ENCODE measurements at places on chromosomes 1 and 21.

GRCh38 chr1:206004826-206005225 is 1.6 kb upstream of the RAB7B start:
- DNase-seq = no peak

GRCh38 chr1:175067362-175068106 is at the start of gene TNN:
Gene TNN, plus strand, starts transcription at chr1:175067833. Its CDS starts 9,586 bp downstream, at chr1:175077419.
- no peak for DNase-seq

DNA sequence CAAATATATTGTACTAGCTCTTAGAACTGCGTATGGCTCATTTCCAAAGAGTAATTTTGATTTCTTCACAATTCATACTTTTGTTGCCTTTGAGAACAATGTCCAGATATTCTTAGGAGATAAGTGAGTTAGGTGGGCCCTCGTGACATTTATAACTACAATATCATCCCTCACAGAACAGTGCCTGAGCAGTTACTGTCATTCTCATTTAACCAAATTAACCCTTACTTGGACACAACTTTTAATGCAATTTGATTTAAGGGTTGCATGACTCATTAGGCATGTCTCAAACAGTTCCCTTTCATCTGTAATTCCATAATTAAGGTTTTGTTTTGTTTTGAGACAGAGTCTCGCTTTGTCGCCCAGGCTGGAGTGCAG is 68.1 kb upstream of the DNAH14 start:
- no peak for DNase-seq

- peak; percentile 98 for DNase-seq
Measured at GRCh38 chr1:201154389-201155165, at the start of gene TMEM9. Gene TMEM9, minus strand, starts transcription at chr1:201154474. Its CDS starts 551 bp downstream, at chr1:201153923.

GRCh38 chr1:115647919-115648650 is 6.3 kb downstream of the VANGL1 start:
- no peak for DNase-seq

- DNase-seq = no peak
Measured at GRCh38 chr1:48077795-48078222, 80.6 kb upstream of the TRABD2B start.

DNA sequence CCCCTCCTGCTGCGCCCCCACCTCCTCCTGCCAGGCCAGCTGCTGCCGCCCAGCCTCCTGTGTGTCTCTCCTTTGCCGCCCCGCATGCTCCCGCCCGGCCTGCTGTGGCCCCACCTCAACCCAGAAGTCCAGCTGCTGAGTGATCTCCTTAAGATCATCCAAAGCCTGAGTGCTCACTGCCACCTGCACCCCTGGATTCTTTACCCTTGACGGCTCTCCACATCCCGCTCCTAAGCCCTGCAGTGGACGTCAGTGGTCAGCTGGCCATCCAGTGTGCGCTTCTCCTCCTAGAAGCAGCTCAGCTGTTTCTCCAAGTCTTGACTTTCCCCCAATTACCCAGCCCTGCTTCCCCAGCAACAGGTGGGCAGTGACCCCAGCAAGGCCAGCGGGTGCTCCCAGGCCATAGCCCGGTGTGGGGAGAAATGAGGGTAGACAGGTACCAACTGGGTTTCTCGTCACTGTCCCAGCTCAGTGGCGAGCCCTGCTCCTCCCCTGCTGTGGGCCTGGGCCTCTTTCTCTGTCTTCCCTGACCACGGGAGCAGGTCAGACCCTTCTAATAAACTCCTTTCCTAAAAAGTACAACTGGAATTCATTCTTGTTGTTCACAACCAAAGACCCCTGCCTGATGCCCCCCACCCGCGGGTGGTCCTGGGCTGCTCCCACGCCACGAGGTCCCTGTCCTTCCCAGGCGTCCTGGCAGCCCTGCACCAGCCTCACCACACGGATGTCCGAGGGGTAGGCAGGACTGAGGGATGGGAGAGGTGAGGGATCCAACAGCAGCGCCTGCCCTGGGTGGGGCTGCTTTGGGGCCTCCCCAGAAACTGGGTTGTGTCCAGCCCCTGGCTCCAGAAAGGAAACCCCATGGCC is 1.4 kb downstream of the KRTAP10-7 start:
- no peak for DNase-seq

GRCh38 chr1:197042676-197043341 is 24.3 kb downstream of the F13B start:
- DNase-seq = no peak

GRCh38 chr1:5885471-5886139 is 106.6 kb downstream of the NPHP4 start:
- DNase-seq = no peak

GRCh38 chr1:45473302-45473701 is 17.7 kb downstream of the TESK2 start:
- no peak for DNase-seq

- DNase-seq = no peak
Measured at GRCh38 chr1:93758842-93759515, 77.3 kb upstream of the BCAR3 start.

DNA sequence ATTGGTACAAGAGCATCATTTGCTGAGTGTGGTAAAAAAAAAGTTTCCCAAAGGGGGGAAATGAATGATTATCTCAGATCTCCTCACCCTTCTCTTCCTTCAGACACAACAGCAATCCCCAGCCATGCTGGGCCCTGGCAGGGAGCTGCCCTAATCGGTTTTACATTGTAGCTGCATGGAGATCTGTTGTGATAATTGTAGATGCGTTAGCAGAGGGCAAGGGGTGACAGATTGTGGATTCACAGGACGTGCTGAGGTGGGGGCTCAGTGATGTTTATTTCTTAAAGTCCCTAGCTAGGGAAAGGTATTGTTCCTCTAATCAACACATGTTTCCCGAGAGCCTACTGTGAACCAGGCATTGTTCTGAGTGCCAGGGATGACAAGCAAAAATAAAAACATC is 304.1 kb downstream of the PBX1 start:
- no peak for DNase-seq

DNA sequence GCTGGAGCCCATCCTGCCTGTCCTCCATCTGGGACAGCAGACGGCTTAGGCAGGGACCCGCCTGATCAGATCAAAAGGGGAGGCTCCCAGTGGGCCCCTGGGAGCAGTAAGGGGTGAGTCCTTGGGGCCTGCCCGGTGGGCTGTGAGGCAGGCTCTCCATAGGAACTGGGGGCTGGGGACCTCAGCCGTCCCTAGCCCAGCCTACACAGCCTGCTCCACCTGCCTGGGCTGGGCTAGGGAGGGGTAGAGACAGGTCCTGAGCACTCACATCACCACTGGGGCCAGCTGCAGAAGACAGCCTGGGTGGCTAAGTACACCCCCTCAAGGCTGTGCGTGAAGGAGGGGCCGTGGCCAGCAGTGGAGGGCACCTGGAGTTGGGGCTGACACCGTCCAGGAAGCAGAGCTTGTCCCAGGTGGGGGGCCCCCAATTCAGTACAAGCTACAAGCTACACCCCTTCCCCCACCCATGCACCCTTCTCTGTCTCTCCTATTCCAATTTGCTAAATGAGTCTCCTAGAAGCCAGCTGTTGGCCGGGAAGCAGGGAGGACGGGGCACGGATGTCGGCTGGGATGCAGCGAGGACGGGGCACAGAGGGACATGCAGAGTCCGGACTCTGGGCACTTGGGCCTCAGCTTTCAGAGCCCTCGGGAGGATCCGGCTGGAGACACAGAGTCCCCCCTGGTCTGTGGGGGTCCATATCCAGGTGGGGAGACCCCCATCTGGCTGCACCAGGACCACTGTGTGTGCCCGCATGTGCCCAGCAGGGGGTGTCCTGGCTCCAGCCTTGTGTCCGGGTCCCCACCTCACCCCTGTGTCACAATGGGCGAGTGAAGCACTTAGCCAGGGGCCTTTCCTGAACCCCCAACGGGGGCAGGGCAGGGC is 1.7 kb downstream of the ISG15 start:
- no peak for DNase-seq

GRCh38 chr1:182617734-182618351 is 13.7 kb upstream of the RGS16 start:
- no peak for DNase-seq

DNA sequence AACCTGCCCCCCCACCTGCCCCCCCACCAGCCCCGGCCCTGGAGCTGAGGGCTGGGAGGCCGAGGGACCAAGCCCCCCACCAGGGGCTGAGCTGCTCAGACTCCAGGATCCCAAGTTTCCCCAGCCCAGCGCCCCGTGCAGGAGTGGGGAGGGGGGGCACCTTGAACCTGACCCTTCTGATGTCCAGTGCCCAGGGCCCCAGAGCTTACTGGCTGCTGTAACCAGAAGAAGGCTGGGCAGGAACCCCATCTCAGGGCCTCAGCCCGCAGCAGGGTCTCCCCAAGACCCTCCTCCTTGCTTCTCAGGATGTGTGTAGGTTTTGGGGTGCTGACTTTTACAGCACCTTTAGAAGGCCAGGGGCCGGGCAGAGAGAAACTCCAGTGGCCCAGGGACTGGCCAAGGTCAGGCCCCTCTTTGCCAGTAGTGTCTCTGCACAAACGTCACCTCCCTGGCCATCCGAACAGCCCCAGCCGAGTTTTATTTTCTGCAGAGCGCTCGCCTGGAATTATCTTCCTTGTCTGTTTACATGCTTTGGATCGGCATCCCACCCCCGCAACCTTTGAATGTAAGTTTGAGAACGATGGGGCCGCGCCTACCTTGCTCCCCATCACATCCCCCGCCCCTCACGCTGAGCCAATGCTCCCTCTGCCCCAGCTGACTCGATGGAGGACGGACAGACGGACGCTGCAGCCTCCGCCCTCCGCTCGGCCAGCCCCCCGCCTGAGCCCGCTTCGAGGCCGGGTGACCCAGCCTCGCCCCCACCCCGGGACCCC is 70.1 kb upstream of the CASZ1 start:
- DNase-seq = peak; percentile 51

GRCh38 chr1:82901561-82901960 is 1097.4 kb downstream of the TTLL7 start:
- DNase-seq = no peak

- DNase-seq = peak; percentile 58
Measured at GRCh38 chr1:231866392-231867331, 240.1 kb downstream of the DISC1 start.

DNA sequence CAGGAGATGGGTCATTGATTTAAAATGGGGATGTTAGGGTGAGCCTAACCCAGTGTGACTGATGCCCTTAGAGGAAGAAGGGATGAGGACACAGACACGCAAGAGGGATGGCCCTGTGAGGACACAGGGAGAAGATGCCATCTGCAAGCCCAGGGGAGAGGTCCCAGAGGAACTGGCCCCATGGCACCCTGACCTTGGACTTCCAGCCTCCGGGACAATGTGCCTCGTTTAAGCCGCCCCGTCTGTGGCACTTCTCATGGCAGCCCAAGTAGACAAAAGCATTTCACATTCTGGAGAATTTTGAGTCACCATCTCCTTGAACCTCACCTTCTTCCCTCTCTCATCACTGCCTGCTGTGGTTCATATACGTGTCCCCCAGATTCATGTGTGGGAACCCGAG is 20.1 kb upstream of the PCBP3 start:
- DNase-seq = no peak

GRCh38 chr21:42657676-42658319 is 4.4 kb downstream of the PDE9A start:
- DNase-seq = no peak

GRCh38 chr1:205809469-205809868 is 3.5 kb downstream of the SLC41A1 start:
- DNase-seq = no peak

DNA sequence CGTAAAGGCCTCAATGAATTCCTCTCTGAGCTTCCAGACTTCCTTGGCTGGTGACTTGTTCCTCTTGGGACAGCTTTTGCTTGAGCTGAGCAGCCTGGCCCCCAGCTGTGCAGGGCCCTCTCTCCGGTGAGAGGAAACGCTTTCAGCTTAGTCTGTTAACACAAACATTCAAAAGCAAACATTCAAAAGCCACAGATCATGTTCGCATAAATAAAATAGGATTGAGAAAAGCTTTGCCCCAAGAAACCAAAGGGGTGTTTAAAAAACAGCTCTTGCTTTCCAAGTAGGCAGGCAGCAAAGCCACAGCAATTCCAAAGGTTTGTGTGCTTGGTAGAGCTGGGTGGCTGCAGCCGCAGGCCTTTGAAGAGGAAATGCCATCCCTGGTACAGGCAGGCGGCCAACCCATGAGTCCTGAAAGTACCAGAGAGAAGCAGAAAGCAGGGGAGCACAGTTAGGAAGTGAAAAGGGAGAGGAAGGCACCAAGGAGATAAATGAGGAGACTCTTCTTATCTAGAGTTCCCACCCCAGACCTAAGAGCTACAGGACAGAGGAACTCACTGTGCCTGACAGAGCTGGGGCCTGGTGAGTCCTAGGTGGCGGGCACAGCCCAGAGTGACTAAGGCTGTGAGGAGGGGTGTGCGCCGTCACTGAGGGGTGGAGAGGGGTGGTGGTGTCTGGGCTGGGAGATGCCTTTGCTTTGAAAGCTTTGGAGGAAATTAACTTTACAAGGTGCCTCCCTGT is 48.4 kb downstream of the CCN1 start:
- peak; percentile 46 for DNase-seq

DNA sequence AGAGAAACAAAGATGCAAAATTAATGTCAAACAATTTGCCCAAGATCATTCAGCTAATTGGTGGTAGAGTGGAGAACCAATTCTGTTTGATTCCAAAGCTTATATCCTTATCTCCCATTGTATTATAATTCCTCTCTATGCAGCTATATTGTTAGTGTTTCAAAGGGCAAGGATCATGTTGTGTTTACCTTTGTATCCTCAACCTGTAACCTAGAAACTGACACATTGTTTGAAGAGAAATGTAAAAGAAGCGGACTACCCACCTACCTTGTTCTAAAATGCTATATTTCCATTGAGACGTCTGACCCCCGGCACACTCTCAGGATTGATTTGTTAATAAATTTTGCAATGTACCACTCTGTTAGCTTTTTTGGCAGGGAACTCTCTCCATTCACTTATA is 9.3 kb downstream of the RAVER2 start:
- no peak for DNase-seq

GRCh38 chr1:203673550-203674411 is 47.1 kb downstream of the ATP2B4 start:
- DNase-seq = peak; percentile 57

DNA sequence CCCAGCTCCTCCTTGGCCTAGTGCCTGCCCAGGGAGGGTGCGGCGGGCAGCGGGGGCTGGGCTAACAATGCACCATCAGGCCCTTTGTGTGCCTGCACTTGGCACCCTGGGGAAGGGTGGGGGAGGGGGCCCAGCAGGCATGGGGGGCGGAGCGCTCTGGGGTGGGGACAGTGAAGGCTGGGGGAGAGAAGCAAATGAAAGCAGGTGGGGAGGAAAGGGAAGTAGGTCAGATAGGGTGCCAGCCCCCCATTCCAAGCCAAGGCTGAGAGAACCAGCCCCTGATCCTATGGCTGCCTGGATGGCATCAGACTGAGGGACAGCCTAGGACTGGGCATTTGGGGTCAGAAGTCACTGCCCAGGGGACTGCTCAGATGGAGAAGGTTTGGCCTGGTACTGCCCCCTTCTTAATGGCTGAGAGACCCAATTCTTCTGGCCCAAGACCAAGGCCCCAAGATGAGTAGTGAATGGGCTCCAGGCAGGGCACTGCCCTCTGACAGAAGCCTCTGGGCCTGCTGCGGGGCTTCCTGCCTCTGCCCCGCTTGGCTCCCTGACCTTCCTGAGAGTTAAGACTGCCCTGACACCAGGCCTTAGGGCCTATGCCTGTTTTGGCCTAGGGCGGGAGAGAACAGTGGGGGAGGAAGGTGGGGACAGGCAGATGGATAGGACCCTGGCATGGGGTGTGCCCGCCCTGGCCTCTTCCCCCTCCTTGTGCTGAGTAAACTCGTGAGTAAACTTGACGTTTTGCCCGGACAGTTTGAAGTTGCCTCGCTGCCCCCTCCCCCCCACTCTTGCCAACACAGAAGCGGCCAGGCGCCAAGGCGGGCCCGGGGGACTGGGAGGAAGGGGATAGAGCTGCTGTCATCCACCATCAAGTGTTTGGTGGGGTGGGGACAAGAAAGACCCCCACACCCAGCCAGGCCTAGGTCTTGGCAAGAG is 2.7 kb downstream of the ZBTB7B start:
- peak; percentile 75 for DNase-seq
